ENCODE measurements at places on chromosomes 12 and 14.

DNA sequence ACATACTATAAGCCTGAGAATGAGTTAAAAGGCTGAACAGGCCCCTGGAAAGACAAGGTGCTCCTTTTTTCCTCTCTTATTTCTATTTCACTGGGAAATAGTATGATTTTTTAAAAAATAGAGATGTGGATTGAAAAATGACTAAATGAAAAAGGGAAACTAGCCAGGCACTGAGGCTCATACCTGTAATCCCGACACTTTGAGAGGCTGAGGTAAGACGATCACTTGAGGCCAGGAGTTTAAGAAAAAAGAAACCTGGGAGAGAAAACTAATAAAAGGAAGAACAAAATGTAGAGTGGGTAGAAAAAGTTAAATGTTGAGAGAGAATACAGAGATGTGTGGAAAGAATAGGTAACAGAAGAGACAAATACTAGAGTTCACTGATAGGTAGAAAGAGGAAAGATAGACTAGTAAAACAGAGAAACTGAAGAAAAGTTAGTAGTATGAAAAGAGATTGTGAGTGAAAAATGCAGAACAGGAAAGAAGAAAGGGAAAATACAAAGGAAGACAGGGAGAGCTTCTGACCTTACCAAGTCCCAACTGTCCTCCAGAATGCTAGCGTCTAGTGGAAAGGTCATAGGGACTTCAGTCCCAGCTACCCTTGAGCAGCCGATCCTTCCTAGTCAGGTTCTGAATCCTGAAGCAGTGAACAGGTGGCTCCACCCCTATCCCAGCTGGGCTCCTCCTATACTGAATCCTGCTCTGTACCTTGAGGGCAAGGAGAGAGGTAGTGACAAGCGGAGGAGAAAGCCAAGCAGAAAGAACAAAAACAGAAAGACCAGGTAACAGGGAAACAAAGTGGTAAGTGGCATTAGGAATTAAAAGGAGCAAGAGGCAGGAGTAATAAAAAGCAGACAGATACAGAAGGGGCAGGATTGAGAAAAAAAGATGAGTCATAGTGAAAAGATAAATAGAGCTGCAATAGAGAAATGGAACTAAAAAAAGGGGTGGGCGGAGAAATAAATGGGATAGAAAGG is 7.3 kb downstream of the TMEM116 start:
- DNase-seq = no peak

- DNase-seq = peak; percentile 59
Observed at GRCh38 chr14:75373133-75373532, 54.7 kb upstream of the JDP2 start.

- DNase-seq = no peak
Observed at GRCh38 chr12:105955976-105956375, 182.8 kb downstream of the NUAK1 start.

GRCh38 chr12:60197589-60197988 is 601.8 kb downstream of the SLC16A7 start:
- DNase-seq = no peak

- DNase-seq = no peak
Observed at GRCh38 chr14:64722842-64723447, 18.7 kb downstream of the PLEKHG3 start.

- no peak for DNase-seq
Observed at GRCh38 chr12:110825530-110825929, 21.3 kb upstream of the CCDC63 start.

DNA sequence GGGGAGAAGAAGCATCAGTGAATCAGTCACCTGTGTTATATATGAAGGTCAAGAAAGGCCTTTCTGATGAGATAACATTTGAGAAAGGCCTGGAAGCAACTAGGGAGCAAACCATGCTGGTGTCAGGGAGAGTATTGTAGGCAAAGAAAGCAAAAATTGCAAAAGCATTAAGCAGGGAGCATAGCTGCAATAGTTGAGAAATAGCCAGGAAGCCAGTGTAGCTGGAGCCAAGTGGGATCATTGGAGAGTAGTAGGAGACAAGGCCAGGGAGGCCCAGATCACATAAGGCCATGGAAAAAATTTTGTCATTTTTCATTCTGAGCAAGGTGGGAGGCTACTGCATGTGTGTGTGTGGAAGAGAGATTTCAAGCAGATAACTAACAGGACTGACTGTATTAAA is 18.8 kb upstream of the MAGOHB start:
- no peak for DNase-seq

DNA sequence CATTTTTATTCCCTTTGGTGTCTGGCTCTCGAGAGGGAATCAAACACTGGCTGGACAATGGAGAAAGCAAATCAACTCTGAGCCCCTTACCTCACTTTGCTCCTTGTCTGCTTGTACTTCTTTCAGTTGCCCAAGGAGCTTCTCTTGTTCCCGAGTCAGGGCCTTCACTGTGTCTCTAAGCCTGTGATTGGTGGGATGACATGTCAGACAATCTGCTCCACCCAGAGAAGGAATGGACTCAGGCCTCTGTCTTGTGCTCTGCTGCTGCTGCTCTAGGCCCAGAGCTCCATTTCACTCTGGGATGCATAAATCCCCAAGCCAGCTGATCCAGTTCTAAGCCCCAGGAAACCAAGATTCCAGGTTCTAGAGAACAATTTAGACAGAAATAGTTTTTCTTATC is 7.6 kb downstream of the CALCOCO1 start:
- no peak for DNase-seq

GRCh38 chr12:53751336-53752191 is at the start of gene CISTR:
CISTR (minus strand) TSS chr12:53751979.
- DNase-seq = no peak

GRCh38 chr12:55930771-55931316 is at the start of gene DGKA:
DGKA (plus strand) TSS chr12:55931162; CDS start chr12:55936504, 5,342 bp downstream.
- no peak for DNase-seq

DNA sequence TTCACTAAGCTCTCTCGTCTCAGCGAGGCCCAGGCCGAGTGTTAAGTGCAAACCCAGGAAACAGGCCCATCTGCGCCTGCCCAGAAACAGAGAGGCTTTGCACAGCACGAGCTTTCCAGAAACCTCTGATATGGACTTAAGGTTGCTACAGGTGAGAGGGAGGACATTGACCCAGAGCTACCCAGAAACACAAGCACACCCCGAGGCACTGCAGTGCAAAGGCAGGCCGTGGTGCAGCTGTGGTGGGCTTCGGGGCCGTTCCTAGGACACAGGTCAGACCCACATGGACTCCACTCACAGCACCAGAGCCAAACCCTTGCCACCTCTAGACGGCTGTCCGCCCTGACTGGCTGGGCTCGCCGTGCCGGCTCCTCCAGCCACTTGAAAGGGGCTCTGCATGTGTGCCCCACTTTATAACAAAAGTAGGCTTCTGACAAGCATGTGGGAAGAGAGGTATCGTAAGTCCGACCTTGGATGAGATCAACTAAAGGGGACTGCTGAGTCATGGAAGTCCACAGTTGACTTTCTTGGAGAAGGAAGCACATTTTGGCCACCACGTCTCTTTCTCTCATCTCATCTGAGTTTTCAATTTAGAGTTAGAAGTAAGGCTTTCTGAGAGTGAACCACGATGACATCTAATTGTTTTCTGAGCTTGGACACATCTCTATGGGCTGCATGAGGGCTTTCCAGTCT is 38.2 kb downstream of the CACNA2D4 start:
- peak; percentile 80 for DNase-seq

DNA sequence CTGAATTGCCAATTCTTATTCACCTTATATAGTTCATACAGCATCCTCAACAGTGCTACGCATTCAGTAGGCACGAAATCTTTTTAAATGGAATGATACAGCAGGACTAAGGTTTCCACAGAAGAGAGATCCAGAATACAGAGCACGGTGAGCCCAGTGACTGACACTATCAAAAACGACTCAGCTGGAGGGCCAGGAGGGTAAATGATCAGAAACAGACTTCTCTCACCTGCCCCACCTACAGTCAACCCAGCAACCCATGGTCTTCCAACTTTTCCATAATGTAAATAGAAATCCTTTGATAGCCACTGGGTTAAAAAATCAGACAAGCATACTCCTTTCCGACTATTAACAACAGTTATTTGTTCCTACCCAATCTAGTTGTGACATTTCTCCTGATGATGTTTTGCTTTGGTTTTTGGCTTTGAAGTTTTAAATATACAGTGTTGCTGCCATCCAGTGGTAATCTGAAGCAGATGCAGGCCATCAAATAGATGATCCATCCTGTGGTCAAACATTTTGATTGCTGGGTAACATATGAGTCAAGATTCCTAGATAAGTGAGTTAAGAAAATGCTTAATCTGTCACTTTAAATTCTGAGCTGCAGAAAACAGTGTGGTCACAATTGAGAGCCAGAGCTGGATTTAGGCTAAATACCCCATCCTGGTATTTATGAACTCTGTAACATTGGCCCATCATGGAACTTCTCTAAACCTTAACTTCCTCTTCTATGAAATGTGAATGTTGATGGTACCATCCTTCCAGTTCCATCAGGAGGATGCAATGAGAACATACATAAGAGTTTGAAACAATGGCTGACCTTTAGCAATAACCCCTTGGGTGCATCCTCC is 42.0 kb downstream of the GPHB5 start:
- DNase-seq = no peak

- DNase-seq = no peak
Observed at GRCh38 chr14:60067882-60068281, 23.8 kb upstream of the PCNX4 start.

DNA sequence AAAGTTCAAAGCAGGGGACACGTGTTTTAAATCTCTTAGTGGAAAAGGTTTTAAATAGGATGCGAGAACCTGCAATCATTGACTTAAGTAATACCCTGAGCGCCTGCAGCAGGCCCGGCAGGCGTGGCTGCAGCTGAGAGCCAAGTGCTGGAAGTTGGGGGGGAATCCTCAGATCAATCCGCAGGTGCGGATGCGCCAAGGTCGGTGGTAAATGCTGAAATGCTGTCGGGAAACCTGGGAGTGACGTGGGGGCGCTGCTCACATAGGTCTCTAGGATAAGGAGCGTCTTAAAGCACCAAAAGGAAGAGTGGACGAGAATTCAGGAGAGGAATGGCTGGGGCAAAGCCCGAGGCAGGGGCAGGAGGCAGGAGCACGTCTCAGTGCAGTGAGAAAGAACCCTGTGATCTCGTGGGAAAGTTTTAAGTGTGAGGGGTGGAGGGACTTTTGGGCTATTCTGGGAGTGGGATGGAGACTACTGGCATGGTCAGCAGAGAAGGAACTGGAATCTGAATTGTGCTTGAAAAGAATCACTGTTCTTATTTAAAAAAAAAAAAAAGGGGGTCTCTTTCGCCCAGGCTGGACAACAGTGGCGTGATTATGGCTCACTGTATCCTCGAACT is 883 bp upstream of the CDCA4 start:
- no peak for DNase-seq

DNA sequence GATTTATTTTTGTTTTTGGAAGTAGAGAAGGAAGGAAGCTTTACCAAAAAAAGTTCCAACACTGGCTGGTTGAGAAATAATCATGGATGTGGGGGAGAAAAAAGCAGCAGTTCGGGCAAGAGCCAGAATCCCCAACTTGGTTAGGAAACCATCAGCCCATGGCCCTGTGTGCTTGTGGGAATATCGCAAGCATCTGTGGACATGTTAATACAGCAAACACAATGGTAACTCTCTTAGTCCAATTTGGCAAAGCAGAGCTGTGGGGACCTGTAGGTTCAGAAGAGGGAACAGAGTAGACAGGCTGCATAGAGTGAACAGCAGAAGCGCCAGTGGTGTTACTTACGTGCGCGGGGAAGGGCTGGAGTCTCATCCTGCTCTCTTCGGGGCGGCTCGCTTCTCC is 46.8 kb downstream of the TCHP start:
- no peak for DNase-seq

- no peak for DNase-seq
Observed at GRCh38 chr14:33986804-33987203, 35.9 kb upstream of the EGLN3 start.

- DNase-seq = no peak
Observed at GRCh38 chr14:68477461-68478085, 315.3 kb downstream of the ZFP36L1 start.

DNA sequence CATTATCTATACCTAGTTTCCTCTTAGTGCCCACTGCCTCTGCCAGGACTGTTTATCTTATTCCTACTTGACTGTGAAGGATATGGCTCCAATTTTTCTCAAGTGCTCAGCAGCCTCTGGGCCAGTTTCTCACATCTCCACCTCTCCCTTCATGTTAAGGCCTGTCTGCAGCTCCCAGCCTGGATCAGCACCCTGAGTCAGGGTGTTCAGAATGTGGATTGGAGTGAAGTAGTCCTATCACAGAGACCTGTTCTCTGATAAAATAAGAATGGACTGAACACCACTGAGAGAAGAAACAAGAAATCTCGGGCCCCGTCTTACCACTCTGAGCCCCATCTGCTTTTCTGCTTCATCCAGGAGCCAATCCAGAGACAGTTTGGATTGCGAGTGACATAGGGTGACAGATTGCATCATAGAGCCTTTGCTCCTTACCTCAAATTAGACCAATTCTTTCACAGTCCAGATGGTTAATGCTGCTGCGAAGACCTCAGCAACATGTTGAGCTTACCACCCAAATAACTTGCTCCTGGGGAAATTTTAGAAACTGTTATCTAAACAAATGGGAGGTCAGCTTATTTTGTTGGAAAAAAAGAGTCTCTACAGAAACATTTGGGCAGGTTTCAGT is 473.1 kb downstream of the PDZRN4 start:
- no peak for DNase-seq

DNA sequence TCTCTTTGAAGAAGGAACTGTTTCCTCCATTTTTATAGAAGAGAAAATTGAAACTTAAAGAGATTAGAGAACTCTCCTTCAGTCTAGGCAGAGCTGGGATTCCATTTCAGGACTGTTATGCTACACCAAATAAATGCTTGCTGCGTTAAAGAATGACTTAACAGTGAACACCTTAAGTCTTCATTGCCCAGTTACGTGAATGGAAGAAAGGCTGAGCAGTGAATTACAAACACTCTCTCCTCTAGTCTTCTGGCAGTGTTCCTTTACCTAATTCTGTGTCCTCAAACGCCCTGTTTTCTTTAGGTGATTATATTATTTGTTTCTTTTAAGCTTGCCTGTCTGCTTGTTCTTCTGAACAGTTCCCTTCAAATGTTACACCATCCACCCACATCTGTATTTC is 59.7 kb downstream of the RCOR1 start:
- no peak for DNase-seq

DNA sequence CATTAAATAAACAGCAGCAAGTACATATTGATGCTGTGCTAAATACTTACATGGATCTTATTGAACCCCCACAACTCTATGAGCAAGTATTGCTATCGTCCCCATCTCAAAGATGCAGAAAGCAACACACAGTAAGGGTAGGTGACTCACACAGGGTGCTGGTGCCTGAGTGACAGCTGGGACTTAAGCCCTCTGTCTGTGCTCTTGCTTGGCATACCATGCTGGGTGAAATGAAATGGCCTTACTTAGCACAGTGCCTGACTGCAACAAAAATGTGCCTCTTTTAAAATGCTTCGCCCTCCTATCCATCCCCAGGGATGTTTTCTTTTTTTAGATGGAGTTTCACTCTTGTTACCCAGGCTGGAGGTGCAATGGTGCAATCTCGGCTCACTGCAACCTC is 788 bp downstream of the TEX52 start:
- DNase-seq = no peak

DNA sequence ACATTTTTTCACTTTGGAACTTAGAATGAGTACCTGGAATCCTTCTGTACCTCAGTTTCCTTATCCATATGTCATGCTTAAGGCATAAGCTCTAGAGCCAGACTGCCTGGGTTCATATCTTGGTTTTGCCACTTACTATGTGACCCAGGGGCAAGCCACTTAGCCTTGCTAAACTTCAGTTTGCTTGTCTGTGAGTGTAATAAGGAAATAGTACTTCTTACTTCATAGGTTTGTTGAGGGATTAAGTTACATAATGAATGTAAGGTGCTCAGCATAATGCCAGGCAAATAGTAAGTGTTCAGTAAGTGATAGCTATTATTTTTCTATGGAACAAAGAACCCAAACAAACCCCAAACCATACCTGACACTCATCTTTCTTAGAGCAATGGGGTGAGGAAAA is 225.1 kb downstream of the BCAT1 start:
- no peak for DNase-seq

Data from osteocyte (in vitro differentiated cells).